ENCODE measurements at places on chromosomes 6 and 20.

- peak; percentile 51 for DNase-seq
These were observed 11.6 kb upstream of the F13A1 start for GRCh38 chr6:6331946-6332601.

DNA sequence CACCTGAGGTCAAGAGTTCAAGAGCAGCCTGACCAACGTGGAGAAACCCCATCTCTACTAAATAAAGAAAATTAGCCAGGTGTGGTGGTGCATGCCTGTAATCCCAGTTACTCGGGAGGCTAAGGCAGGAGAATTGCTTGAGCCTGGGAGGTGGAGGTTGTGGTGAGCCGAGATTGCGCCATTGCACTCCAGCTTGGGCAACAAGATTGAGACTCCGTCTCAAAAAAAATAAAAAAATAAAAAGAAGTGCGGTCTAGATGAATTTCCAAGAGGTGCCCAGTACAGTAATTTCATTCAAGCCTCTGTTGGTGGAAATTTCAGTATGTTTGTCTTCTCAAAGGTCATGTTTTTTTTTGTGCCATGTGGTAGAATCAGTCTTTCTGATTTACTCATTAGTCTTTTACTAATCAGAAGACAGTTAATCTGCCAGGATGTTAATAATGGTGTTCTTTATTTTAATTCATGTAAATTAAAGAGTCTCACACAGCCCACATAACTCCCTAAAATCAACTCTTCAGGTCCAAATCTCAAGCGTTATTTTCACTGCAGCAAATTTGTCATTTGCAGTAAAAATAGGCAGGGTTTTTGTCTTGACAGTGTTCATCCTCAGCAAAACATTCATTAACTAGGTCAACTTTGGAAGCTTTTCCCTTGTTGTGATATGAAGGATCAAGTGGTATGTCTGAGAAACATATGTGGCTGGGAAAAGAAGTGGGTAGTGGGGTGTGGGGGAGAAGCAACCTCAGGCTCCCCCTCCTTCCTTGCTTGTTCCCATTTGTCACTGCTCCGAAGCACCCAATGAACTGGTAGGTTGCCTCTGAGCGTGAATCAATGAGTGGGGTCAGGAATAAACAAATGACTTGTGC, 13.3 kb downstream of the TP53INP2 start:
- DNase-seq, result no peak

DNA sequence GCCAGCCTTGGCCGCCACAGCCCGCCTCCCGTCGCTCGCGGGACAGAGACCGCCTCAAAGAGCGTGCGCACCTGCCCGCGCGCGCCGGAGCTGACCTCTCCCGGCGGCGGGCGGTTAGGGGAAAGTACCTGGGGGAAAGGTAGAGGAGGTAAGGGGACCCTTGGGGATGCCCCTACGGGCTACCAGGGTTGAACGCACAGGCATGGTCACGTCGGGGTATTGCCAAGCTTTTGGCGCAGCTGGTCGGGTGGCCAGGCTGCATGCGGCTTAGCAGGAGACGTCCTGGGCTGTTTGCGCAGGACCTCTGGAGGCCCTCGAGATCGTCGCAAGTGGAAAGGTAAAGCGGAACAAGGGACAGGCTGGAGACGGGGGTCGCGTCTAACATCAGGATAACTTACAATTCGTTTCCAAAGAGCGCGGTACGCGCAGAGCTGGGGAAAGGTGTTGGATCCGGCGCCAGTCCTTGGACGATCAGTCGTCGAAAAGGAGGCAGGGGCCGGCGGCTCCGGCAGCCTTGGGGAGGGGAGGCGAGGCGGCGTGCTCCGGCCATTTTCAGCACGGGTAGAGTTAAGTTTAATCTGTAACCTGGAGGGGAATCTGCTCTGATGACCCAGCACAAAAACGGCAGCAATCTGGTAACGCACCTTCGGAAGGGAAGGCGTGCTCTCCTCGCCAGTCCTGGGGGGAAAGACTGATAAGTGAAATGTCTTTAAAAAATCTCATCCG, 9.0 kb downstream of the GNAS-AS1 start:
- DNase-seq, result no peak

DNA sequence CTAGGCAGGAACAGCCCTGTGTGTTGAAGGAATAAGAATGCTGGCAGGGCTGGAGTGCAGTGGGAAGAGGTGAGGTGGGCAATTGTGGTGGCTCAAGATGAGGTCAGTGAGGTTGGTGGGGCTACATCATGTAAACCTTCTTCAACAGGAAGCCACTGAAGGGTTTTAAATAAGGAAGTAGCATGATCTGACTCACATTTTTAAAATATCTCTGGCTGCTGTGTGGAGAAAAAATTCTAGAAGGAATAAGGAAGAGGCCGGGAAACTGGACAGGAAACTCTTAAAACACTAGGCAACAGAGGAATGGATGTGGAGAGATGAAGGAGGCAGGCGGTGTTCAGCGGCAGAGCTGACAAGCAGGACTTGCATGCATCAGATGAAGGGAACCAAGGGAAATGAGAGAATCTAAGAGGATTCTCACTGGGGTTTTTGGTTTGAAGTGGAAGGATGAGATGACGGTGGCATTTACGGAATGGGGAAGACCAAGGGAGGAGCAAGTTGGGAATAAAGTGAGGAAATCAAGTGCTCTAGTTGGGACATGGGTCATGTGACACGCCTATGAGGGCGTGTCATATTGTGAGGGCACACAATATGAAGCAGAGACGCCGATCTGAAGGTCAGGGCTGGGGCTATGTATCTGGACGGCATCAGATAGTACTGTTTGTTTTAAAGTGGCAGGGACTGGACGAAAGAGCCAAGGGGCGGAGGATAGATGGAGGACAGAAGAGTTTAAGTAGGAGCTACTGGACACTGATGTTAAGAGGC, 18.2 kb downstream of the TMEM242 start:
- DNase-seq, result no peak

DNA sequence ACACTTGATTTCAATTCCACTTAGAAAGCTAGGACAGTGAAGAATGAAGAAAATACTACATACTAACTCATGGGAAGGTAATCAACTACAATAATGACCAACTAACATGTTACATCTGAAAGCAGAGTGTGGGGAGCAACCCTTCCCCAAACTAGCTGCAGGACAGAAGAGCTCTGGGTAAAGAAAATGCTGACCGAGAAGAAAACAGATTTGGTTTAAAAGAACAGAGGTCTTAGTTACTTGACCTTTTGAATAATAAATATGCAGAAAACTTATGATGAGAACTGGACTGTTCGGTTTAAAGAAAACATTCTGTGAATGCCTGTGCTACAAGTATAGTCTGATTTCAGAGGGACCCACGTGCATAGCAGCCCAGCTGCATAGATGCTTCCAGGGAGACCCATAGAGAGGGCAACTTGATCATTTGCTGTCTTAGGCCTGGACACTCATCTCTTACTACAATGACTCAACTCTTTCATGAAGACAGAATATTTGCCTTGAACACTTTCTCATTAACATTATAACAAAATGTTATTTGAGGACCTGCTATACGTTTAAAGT, 53.5 kb downstream of the RALGAPA2 start:
- no peak for DNase-seq

DNA sequence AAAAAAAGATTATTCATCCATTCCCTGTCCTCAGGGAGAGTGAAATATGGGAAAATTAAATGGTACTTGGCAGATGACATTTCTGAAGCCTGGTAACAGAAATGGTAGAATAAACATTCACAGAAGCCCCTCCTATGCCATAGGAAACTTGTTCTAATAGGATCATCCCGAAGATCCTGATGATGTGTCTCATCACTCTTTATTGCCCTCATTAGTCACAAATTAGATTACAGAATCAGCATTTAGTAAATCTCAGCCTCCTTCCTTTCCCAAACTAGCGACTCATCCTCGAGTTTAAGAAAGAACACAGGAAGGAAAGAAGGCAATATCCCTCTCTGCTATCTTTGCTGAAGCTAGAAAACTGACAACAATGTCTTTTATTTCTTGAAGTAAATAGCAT, 154.4 kb downstream of the TMEM200A start:
- no peak for DNase-seq

DNA sequence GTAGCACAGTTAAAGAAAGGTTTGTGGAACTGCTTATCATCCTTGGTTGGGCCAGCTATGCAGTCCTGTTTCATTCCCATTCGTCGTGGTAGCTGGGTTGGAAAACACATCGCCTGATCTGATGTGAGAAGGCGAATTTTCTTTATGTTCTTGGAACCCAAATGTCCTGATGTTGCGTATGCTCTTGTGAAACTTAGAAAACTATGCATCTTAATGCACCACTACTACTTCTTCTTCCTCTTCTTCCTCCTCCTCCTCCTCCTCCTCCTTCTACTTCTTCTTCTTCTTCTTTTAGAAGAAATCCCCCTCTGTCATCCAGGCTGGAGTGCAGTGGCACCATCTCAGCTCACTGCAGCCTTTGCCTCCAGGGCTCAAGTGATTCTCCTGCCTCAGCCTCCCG, 381.6 kb downstream of the UTRN start:
- DNase-seq, result no peak

GRCh38 chr20:25274481-25274880, 26.6 kb downstream of the PYGB start:
- DNase-seq, result no peak

- no peak for DNase-seq
These were observed 251.2 kb downstream of the BCKDHB start for GRCh38 chr6:80357674-80358073.

- no peak for DNase-seq
These were observed 127.4 kb upstream of the PRL start for GRCh38 chr6:22424196-22424595.

- no peak for DNase-seq
These were observed 150.5 kb downstream of the TBC1D32 start for GRCh38 chr6:121183742-121184141.

DNA sequence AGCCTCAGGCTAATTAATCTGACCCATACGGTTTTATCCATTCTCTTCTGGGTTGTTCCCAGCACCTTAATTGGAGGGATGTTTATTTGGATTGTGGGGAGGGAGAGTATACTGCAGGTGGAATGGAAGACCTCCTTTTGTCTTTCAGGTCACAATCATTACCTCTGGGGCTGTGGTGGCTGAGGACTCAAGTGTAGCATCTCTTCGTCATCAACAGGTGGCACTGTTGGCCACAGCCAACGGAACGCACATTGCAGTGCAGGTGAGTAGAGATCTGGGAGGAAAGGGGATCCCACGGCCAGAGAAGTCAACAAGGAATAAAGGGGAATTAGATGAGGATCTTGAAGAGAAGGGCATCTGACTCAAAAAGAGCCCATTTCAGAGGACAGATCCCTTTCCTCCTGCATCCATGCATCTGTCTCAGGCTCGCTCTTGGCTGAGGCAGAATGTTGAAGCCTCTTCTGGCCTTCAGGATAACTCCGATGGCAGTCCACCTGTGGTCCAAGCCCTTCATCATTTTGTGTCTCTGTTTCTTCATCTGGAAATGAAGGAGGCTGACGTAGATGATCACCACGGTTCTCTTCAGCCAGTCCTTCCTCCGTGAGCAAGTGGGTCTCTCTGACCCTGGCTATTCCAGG, 3.2 kb upstream of the DEF6 start:
- peak; percentile 74 for DNase-seq

DNA sequence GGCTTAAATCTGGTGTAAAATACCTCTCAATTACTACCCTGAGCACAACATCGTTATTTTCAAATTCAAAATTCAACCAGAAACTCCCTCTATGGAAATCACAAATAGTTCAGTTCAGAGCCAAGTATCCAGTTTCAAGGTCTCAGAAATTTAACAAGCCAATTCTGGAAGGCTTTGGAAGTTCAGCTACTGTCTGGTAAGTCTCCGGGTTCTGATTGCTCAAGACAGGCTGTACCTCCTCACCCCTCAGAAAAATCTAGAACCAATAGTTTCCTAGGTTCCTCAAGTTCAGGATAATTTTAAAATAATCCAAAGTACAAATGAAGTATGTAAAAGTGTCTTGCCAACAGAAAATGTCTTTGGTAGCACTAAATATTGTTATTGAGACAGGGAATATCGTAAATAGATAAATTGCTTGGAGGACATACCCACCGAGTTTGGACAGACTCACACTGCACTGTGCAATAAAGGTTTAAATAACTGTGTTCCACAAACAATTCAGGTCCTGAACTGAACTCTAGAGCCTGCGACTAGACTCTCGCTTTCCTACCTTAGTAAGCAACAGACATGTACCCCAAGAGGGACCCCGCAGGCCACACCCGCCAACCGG, 729 bp downstream of the ATG5 start:
- no peak for DNase-seq

DNA sequence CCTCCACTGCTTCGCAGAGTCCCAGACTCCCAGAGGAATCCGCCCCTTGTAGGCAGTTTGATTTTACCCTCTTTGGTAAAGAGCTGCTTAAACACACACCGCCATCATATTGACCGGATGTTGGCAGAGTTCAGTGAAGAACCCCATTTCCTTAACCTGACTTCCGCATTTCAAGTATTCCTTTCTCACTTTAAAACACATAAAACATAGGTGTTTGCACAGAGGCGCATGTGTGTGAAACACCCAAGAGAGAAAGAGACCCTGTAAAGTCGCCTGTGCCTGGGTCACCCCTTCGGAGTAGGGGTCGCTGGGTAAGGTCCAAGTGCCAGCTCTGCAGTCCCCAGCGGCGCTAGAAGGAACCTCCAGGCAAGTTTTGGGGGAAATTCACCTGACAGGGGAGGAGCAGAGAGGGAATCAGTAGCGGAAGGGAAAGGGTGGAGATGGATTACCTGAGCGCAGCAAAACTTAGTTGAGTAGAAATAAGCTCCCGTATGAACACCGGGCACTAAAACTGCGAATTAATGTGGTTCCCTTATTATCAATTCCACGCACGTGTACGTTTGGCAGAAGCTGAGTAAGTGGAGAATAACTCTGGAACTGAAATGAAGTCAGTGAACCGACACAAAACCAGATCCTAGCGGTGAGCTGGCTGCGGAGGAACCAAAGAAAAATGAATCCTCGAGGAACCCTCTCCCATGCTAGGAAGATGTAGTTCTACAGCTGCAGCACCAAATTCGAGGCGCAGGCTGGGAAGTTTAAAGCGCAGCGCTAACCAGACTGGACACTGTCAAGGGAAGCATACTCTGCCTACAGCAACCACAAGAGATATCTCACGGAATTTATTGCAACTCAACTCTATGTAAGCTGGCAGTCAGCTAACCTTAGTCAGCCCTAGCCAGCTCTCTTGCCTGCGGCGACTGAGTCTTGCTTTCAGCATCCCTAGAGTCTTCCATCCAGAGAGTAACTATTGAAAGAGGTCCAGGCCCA, 3.5 kb upstream of the HTR1B start:
- DNase-seq, result peak; percentile 40

DNA sequence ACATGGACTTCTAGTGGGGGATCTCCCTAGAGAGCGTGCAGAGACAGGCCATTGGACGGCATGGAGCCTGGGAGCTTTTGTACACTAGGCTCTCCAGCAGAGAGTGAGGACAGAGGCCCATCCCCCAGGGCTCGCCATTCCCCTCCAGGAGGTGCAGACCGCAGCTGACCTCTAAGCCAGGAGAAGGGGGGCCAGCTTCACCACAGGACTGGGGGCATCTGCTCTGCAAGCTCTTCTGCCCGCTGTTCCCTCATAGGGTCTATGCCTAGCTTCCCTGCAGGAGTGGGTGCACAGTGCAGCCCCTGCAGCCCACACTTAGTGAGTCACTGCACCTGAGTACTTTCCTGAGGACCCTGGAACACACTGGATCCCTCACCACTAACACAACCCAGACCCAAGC, 94.4 kb downstream of the FHL5 start:
- DNase-seq, result no peak

GRCh38 chr20:5072756-5073659, 46.8 kb downstream of the PCNA start:
- no peak for DNase-seq
